ENCODE measurements at places on chromosomes 3 and 15.

GRCh38 chr3:8441969-8442559 lies 59.6 kb upstream of the LMCD1 start:
- DNase-seq: peak; percentile 82

DNA sequence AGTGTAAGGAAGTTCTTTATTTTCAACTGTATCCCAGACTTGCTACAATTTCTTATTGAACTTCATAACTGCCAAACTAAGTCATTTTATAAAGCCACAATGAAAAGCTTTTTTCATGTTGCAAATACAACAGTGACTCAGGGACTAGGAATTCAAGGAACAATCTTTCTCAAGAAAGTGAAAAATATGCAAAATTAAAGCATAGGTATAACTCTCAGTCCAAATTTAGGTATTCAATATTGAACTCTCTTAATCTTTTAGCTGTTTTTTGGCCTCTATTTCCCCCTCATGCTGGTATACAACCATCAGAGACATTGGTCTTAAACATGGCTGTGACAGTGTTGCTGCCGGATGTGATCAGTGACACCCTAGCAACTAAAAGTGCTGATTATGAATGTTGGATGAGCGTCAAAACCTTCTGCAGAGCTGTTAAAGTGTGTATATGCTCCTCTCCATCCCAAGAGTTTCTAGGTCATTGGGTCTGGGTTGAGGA lies 476.9 kb downstream of the ZNF385D start:
- DNase-seq: no peak

- DNase-seq: no peak
Measured at GRCh38 chr15:53558384-53558783, 201.1 kb downstream of the WDR72 start.

DNA sequence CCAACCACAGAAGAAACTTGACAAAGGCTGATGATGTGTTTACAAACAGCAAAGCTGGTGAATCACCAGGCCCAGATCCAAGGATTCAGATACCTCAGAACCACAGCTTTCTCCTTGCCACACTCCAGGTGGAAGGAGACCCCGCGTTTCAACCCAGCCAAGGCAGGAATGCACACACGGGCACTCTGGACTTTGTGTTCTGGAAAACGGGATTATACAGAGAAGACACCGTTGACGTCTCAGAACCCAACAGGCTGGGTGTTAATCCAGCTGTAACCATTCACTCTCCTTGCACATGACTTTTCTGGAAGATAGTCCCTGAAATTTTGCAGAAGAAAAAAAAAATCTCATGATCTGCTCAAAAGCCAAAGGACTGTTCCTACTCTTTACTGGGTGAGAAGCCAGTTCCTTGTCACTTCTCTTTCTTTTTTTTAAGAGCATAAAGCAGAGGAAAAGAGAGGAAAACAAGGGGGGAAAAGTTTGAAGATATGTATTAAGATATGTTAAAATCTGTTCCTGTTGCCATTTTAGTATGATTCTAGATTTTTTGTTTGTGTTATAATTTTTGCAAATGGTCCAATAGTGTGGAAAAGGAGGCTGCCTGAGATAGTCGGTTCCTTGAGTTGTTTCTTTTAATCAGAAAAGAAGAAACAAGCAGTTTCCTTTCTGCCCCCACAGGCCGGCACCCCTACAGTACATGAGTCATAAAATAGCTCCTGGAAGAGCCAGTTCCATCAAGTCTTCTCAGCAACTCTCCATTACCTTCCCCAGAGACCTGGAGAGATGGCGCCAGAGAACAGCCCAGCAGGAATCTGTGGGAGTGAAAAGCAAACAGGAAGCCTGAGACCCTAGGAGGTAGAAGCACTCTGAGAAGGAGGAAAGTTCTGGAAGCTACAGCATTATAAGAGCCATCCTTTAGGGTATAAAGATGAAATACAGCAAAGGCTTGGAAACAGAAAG lies 73.1 kb downstream of the RORA start:
- DNase-seq: peak; percentile 44

GRCh38 chr3:75015280-75015679 lies 400.8 kb upstream of the CNTN3 start:
- no peak for DNase-seq

DNA sequence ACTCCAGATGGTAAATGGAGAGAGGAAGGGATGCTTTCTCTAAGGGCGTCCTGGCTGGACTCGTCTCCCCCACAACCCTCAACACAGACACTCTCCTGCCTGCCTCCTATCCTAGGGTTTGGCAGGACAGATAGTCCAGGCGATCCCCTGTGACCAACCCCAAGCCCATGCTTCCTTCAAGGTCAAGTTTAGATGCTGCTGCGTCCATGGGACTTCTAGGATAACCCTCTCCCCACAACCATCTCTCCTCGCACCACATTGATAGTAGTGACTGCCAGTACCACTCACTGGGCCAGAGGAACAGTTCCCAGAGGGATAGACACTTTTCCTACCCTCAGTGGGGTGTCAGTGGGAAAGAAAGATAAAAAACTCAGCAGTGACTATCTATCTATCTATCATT lies 166.0 kb downstream of the ABHD5 start:
- no peak for DNase-seq

DNA sequence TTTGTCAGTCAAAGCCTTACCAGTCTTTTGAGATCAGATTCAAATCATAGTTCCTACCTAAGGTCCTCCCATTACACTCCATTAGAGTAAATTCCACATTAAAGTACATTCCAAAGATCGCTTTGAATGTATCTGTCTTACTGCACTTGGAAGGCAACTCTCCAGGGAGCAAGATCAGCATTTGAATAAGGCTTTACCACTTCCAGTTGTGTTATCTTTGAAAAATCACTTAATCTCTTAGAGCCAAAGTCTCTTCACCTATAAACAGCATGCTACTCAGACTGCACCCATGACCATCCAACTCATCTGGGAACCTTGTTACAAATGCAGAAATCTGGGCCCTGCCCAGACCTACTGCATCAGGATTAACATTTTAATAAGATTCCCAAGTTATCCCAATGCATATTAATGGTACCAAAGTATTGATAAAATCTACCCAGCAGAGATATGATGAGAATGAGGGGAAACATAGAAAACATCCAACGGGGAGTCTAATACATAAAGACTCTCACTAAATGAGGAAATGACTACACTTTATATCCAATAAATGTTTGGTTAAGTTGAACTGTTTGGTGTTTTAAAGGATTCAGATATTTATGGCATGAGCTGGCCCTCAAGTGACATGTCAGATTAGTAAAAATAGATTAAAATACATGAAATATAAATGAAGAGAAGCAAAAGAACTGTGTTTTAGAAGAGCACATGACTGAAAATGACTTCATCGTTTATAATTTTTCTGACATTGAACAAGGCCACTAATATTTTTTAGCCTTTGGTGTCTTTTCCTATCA lies 75.9 kb downstream of the TNIK start:
- no peak for DNase-seq

GRCh38 chr15:63124506-63124905 lies 2.8 kb downstream of the LACTB start:
- no peak for DNase-seq

GRCh38 chr3:46904303-46905212 lies 27.0 kb downstream of the PTH1R start:
- no peak for DNase-seq

- DNase-seq: no peak
Measured at GRCh38 chr15:51425517-51426040, 84.1 kb downstream of the GLDN start.

- DNase-seq: no peak
Measured at GRCh38 chr3:32725721-32726120, 40.7 kb downstream of the CNOT10 start.

DNA sequence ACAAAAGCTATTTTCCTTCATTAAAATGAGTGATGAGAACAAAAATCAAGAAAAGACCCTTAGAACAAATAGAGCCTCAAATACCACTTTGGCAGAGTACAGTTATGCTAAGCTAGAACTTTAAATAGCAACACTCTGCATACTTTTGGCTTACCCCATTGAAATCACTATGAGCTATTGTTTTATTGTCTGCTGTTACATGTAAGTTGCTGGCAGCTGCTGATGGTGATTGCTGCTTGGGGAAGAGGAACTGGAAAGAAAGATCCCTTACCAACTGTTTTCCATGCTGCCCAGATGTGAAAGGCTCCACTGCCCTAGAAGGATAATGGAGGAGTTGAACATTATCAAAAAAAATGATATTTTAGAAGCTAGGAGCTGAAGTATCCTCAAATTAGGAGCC lies 135.4 kb downstream of the SYNPR start:
- DNase-seq: no peak

DNA sequence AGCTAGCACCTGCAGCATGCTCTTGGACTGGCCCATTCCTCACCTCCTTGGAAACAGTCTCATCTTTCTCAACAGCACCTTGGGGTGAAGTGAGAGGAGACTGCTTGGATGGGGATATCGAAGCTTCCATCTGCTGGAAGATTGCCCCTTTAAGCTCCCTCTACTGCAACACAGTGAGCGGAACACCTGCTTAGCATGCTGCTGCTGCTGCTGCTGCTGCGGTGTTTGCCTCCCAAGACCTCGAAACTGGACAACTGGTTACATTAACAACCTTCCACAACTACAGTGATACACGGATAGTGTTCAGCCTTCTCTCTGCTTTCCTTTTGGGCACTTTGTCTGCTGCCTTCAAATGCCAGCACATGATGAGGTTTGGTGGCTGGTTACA lies 253.9 kb upstream of the LYSMD4 start:
- DNase-seq: no peak

- no peak for DNase-seq
Measured at GRCh38 chr15:33670567-33670966, 297.7 kb upstream of the CHRM5 start.

- no peak for DNase-seq
Measured at GRCh38 chr3:159848348-159849118, 140.1 kb upstream of the IL12A start.

GRCh38 chr3:30508339-30508738 lies 98.1 kb upstream of the TGFBR2 start:
- no peak for DNase-seq

GRCh38 chr15:90435652-90436337 lies 47.8 kb downstream of the IQGAP1 start:
- DNase-seq: no peak

- DNase-seq: no peak
Measured at GRCh38 chr3:31391150-31391549, 141.6 kb upstream of the STT3B start.

DNA sequence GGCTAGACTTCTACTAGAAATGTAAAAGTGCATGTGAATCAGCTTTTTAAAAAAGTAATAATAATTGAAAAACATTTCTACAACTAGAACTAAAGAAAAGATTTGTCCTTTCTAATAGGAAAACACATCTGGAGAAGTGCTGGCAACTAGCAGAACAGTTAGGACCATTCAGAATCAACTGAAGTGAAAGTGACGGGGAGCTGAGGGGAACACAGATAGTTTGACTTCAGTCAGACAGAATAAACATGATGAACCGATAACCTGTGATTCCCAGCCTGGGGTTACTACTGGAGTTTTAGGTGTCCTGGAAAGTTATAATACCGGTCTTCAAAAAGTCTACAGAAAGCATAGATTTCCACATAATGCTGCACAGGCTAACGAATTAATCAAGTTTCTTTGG lies 28.1 kb downstream of the OPA1 start:
- no peak for DNase-seq

Data from kidney tubule cell (primary cell).